Stimulated activated CD4-positive, alpha-beta T cell treated with anti-CD3 and anti-CD28 coated beads, Interleukin-1b, Interleukin-23, amount 100 ng/mL, for 1 hour (primary cell): ENCODE measurements at places on chromosomes 11 and 22.

GRCh38 chr22:37044634-37045625 lies 6.6 kb upstream of the KCTD17 start:
- no peak for DNase-seq

GRCh38 chr11:31856248-31856647 lies 45.1 kb upstream of the PAX6 start:
- no peak for DNase-seq

- DNase-seq = no peak
Observed at GRCh38 chr11:83467837-83468236, 181.7 kb upstream of the CCDC90B start.

DNA sequence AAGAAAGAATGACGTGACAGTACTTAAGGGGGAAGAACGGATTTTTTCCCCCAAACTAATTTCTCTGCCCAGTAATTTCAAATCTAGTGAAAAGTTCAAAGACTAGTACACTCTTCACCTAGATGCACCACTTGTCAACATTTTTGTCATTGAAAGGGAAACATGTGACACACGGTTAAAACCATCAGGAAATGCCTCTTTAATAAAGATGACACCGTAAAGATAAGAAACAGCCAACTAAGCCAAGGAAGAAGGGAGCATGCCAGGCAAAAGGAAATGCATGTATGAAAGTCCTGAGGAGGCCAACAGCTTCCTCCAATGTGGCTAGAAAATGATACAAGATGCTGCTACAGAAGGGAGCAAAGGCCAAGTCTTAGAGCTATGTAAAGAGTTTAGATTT lies 49.4 kb downstream of the RSF1 start:
- DNase-seq = no peak
